ENCODE measurements at places on chromosomes 2 and 18. TPM values are rescaled to one million over a fixed set of nuclear protein-coding genes. Genes with fewer than 3 reads are reported as not detected.

DNA sequence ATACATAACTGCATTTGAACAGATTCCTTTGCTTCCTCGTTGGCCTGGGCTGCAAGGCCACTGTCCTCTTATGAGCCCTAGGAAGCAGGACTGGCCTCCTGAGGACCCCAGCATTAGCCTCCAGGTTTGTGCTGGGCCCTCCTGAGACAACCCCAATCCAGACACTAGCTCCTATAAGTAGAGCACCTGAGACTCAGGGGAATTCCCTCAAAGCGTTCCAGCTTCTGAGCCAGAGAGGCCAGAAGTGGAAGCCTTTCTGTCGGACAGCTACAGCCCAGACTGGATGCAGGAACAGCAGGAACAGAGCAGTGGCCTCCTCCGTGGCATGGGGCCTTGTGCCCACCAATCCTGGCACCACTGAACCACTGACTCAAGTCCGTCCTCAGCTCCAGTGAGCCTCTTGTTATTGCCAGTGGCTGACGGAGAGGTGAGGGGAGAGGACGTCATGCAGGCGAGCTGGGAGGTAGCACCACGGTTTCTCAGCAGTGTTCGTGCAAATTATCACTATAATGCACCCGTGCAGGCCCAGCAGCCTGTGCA, 67.2 kb downstream of the NPAS2 start:
- peaks cover 6% of the 10 kb centered on the region for H3K27me3 ChIP-seq
- H3K4me3 ChIP-seq = no peak overlapping the region
- H3K27ac ChIP-seq = no peak overlapping the region
- no peaks in the 10 kb centered on the region for H3K36me3 ChIP-seq
- no peak for DNase-seq

DNA sequence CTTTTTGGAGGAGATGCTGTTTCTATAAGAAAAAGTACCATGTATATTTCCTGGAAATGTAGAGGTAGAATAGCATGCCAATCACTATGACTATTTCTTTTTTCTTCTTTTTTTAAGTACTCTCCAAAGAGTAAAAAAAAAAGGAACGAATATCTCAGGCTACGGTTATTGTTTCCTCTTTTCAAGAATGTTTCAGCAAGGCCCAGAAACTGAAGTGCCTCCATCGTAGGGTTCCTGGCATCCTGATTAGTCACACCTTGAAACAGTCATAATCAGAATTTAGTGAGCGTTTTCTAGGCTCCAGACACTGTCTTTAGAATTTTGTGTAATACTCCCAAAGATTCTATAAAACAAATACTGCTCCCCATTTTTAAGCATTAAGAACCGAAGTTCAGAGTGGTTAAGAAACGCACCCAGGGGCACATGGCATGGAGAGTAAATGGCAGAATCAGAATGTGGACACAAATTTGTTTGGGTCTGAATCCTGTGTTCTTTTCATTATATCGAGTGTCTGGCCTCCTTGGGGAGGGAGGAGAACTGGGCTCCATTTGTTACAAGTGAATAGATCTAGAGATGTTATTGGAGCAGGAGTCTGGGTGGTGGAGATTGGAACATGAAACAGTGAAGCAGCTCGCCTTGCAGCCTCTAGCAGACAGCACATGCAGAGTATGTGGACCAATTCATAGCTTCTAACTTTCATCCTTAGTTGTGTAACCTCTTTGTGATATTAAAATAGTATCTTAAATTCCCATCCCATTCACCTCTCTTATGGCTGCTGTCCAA, 26.7 kb downstream of the ZEB2 start:
- H3K4me1 ChIP-seq = no peaks in the 10 kb centered on the region
- H3K36me3 ChIP-seq = no peaks in the 10 kb centered on the region
- no peak for DNase-seq
- no peak overlapping the region for H3K4me3 ChIP-seq
- H3K27me3 ChIP-seq = peaks cover 79% of the 10 kb centered on the region

DNA sequence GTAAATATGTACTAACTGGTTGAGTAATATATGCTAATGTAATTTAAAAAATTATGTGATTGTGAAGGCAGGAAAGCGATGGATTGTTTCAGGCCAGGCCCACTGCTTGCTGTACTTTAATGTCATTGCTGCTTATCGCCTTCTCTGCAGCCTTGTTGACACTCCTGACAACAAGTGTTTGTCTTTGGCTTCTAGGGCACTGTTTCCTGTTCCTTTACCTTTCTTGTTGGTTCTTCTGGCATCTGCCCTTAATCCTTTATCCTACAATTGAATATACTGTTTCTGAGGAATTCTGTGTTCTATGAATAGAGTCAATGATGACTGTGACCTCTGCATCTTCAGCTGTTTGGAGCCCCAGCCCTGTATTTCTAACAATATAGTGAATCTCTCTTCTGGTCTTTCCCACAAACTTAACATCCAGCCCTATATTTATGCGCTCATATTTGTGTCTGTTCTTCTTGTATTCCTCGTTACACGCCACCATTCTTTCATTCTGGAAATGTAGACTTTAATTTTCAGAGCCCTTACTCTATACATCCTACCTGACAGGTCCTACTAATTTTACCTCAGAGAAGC, 17.6 kb downstream of the ACSL3 start:
- H3K27ac ChIP-seq = peak overlapping the region; percentile 49
- H3K27me3 ChIP-seq = no peaks in the 10 kb centered on the region
- H3K4me3 ChIP-seq = no peak overlapping the region
- peaks cover 23% of the 10 kb centered on the region for H3K4me1 ChIP-seq
- no peaks in the 10 kb centered on the region for H3K36me3 ChIP-seq
- no peak for DNase-seq

DNA sequence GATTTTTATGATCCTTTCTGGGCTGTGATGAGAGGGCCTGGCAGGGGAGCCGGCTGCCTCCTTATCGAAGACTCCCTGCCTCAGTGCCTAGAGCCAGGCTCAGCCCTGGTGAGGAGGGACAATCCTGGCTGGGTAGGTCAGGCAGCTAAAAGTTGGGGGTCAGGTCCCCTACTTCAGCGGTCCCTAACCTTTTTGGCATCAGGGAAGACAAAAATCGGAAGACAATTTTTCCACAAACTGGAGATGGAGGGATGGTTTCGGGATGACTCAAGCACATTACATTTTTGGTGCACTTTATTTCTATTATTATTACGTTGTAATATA, 53.1 kb downstream of the HS1BP3 start:
- H3K4me1 ChIP-seq = peaks cover 16% of the 10 kb centered on the region
- no peak overlapping the region for H3K27ac ChIP-seq
- H3K36me3 ChIP-seq = no peaks in the 10 kb centered on the region
- no peak for DNase-seq

GRCh38 chr2:126655500-126656430, at the start of gene GYPC:
Gene GYPC, plus strand, starts transcription at chr2:126656158. Its CDS starts 106 bp downstream, at chr2:126656264.
- H3K4me1 ChIP-seq = peaks cover 36% of the 10 kb centered on the region
- H3K4me3 ChIP-seq = peak within 1 kb of the TSS; percentile 85
- H3K27ac ChIP-seq = peak within 1 kb of the TSS; percentile 93
- DNase-seq = peak; percentile 59

- no peaks in the 10 kb centered on the region for H3K27me3 ChIP-seq
- H3K4me3 ChIP-seq = no peak overlapping the region
- H3K27ac ChIP-seq = no peak overlapping the region
- H3K36me3 ChIP-seq = no peaks in the 10 kb centered on the region
- no peak for DNase-seq
- peaks cover 12% of the 10 kb centered on the region for H3K4me1 ChIP-seq
These were observed 36.1 kb downstream of the TMEM163 start for GRCh38 chr2:134682726-134683125.

DNA sequence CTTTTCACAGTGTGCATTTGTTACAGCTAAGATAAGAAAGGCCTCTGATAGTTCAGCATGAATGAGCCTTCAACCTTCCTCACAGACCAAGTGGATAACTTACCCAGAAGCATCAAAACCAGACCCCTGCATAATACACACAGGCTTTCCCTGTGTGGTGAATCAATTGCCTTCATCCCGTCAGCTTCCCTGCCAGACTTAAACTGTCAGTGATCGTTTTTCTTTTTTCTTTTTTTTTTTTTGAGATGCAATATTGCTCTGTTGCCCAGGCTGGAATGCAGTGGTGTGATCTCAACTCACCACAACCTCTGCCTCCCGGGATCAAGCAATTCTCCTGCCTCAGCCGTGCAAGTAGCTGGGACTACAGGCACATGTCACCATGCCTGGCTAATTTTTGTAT, 20.5 kb upstream of the SLC35F5 start:
- no peak for DNase-seq
- peaks cover 3% of the 10 kb centered on the region for H3K27me3 ChIP-seq
- no peak overlapping the region for H3K27ac ChIP-seq
- no peaks in the 10 kb centered on the region for H3K36me3 ChIP-seq

GRCh38 chr2:85156153-85156552, 23.0 kb downstream of the TCF7L1 start:
- H3K36me3 ChIP-seq = peaks cover 3% of the 10 kb centered on the region
- H3K4me3 ChIP-seq = no peak overlapping the region
- no peak for DNase-seq
- H3K4me1 ChIP-seq = peaks cover 33% of the 10 kb centered on the region
- H3K27me3 ChIP-seq = no peaks in the 10 kb centered on the region
- H3K27ac ChIP-seq = peak overlapping the region; percentile 79

DNA sequence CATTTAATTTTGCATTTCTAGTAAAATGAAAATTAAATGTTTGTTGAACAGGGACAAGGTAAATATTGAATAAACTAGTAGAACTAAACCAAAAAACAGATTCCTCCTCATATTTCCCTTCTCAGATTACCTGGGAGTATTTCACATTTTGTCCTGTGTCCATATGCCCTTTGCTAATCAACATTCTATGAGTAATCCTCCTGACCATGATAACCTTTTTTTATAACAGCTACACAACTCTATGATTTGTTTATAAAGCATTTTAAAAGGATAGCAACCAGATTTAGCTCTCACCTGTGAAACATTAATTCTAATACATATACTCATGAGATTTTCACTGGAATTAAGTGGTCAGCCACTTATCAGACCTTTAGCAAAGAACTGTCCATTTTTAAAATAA, 7.1 kb upstream of the DSG2 start:
- no peak overlapping the region for H3K4me3 ChIP-seq
- no peak for DNase-seq
- H3K4me1 ChIP-seq = peaks cover 22% of the 10 kb centered on the region
- no peaks in the 10 kb centered on the region for H3K27me3 ChIP-seq
- no peak overlapping the region for H3K27ac ChIP-seq
- no peaks in the 10 kb centered on the region for H3K36me3 ChIP-seq

- no peak overlapping the region for H3K4me3 ChIP-seq
- H3K27me3 ChIP-seq = no peaks in the 10 kb centered on the region
- no peak for DNase-seq
- H3K4me1 ChIP-seq = no peaks in the 10 kb centered on the region
- H3K27ac ChIP-seq = no peak overlapping the region
These were observed 150.1 kb downstream of the ANTXR1 start for GRCh38 chr2:69163109-69163508.

TMEM87B gene
- total RNA-seq = 15.4 TPM

GPR35 gene
- 6.5 TPM for total RNA-seq

SCN9A gene
- 23.7 TPM for total RNA-seq

NOL4 gene
- 5.7 TPM for total RNA-seq

AGXT gene
- 1.0 TPM for total RNA-seq
